ENCODE measurements at places on chromosomes 12 and 14.

GRCh38 chr12:95997911-95998510 is 1.9 kb upstream of the HAL start:
- peaks cover 9% of the 10 kb centered on the region for H3K36me3 ChIP-seq
- no peak for DNase-seq

DNA sequence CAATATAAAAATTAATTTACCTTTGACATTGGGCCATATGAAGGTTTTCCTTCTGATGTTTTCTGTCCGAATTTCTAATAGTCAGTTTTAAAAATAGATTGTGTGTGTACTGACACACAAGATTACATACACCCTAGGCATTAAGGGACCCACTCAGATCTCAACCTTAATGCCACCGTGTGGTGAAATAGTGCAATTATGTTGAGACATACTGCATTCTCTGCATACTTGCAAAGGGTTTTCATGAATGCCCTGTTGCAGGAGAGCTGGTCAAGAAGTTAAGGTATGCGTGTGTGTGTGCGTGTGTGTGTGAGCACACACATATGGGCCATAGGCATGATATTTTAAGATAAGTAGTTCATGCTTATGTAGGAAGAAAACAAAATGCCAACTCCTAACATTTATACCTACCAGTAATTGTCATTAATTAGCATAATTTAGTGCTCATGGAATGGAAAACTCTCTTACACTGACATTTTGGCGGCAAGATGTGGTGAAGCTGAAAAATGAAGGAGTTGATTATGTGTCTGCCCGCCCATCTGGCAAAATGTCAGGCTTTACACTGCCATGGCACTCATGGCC is 58.8 kb downstream of the PIK3C2G start:
- H3K36me3 ChIP-seq: peaks cover 17% of the 10 kb centered on the region
- H3K4me3 ChIP-seq: no peak overlapping the region
- peak overlapping the region; percentile 4 for H3K27ac ChIP-seq
- H3K4me1 ChIP-seq: no peaks in the 10 kb centered on the region
- no peak for DNase-seq

GRCh38 chr12:26226629-26227360 is 31.4 kb downstream of the SSPN start:
- H3K36me3 ChIP-seq: peaks cover 4% of the 10 kb centered on the region
- peak overlapping the region; percentile 83 for H3K4me3 ChIP-seq
- DNase-seq: peak; percentile 69
- H3K27ac ChIP-seq: peak overlapping the region; percentile 66

- no peak overlapping the region for H3K27ac ChIP-seq
- no peak overlapping the region for H3K4me3 ChIP-seq
- no peaks in the 10 kb centered on the region for H3K27me3 ChIP-seq
- DNase-seq: no peak
- no peaks in the 10 kb centered on the region for H3K36me3 ChIP-seq
These were observed 615.1 kb downstream of the TMEM121 start for GRCh38 chr14:106141242-106142220.

- H3K27ac ChIP-seq: no peak overlapping the region
- H3K27me3 ChIP-seq: peaks cover 32% of the 10 kb centered on the region
- H3K36me3 ChIP-seq: no peaks in the 10 kb centered on the region
These were observed 111.1 kb downstream of the STAB2 start for GRCh38 chr12:103697971-103698751.

DNA sequence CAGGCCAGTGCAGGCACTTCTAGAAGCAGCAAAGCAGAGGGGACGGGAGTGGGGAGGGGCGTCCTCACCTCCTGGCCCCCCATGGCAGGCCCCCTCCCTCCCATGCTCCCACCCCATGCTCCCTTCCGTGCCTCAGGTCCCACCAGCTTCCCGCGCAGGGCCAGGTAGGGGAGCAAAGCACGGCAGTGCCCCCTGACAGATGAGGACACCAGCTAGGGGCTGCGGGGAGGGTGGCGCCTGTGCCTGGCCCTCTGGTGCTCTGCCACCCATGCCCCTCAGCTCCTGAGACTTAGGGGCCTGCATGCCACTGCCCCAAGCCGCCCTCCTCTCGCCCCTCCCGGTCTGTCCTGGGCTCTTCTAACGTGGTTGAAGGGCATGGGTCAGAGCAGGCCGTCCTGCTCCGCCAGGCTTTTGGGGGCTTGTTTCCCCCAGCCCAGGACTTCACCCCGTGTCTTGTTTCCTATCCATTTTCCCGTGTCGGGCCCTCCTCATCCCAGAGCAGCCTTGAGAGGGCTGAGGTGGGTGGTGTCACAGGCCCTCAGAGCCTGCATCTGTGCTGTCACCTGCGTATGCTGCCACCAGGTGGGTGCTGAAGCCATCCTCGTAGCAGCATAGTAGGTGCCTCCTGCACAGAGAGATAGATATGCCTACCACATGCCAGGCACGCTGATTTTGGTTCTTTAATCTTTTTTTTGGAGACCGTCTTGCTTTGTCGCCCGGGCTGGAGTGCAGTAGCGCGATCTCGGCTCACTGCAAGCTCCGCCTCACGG is 10.2 kb downstream of the TRMT61A start:
- H3K27ac ChIP-seq: peak overlapping the region; percentile 95
- no peaks in the 10 kb centered on the region for H3K36me3 ChIP-seq
- H3K27me3 ChIP-seq: no peaks in the 10 kb centered on the region

- peak overlapping the region; percentile 17 for H3K4me3 ChIP-seq
- H3K36me3 ChIP-seq: peaks cover 4% of the 10 kb centered on the region
These were observed 63.1 kb downstream of the TNFAIP2 start for GRCh38 chr14:103186241-103186822.

- H3K4me3 ChIP-seq: no peak overlapping the region
- peaks cover 11% of the 10 kb centered on the region for H3K27me3 ChIP-seq
- H3K27ac ChIP-seq: no peak overlapping the region
- no peaks in the 10 kb centered on the region for H3K36me3 ChIP-seq
- no peak for DNase-seq
These were observed 83.7 kb downstream of the ST8SIA1 start for GRCh38 chr12:22250762-22251161.

- H3K4me1 ChIP-seq: peaks cover 5% of the 10 kb centered on the region
- peaks cover 20% of the 10 kb centered on the region for H3K36me3 ChIP-seq
- no peak overlapping the region for H3K27ac ChIP-seq
- no peak overlapping the region for H3K4me3 ChIP-seq
- DNase-seq: no peak
These were observed 109.4 kb upstream of the GARIN2 start for GRCh38 chr14:67079846-67080245.

- DNase-seq: no peak
- no peak overlapping the region for H3K4me3 ChIP-seq
- H3K4me1 ChIP-seq: no peaks in the 10 kb centered on the region
These were observed 326.7 kb downstream of the SLC6A15 start for GRCh38 chr12:84585776-84586395.

GRCh38 chr12:124396544-124397398 is 101.9 kb downstream of the RFLNA start:
- no peak overlapping the region for H3K27ac ChIP-seq
- no peak for DNase-seq
- no peaks in the 10 kb centered on the region for H3K27me3 ChIP-seq
- H3K4me1 ChIP-seq: peaks cover 19% of the 10 kb centered on the region
- H3K36me3 ChIP-seq: peaks cover 12% of the 10 kb centered on the region
- H3K4me3 ChIP-seq: no peak overlapping the region

- peaks cover 14% of the 10 kb centered on the region for H3K27me3 ChIP-seq
- peaks cover 24% of the 10 kb centered on the region for H3K4me1 ChIP-seq
- no peak overlapping the region for H3K4me3 ChIP-seq
- no peaks in the 10 kb centered on the region for H3K36me3 ChIP-seq
- no peak overlapping the region for H3K27ac ChIP-seq
These were observed 106.5 kb downstream of the ADGRD1 start for GRCh38 chr12:131060011-131060703.

- H3K4me1 ChIP-seq: no peaks in the 10 kb centered on the region
- H3K4me3 ChIP-seq: no peak overlapping the region
- no peak overlapping the region for H3K27ac ChIP-seq
- peaks cover 5% of the 10 kb centered on the region for H3K36me3 ChIP-seq
- no peaks in the 10 kb centered on the region for H3K27me3 ChIP-seq
These were observed 524.8 kb downstream of the SOX5 start for GRCh38 chr12:23424685-23425084.

DNA sequence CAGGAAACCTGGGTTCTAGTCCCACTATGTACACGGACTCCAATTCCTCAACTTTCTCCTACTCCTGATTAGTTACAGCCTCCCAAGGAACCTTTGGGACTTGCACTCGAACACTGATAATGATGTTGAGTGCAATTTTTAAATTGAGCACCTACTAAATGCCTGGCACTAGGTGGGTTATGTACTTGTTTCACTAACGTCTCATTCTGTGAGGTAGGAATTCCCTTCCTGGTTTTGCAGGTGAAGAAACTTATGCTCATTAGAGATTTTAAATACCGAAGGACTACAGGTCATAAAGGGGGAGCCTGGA is 536 bp downstream of the PARPBP start:
- H3K27me3 ChIP-seq: no peaks in the 10 kb centered on the region
- peak overlapping the region; percentile 91 for H3K4me3 ChIP-seq
- no peak for DNase-seq
- peaks cover 8% of the 10 kb centered on the region for H3K4me1 ChIP-seq

DNA sequence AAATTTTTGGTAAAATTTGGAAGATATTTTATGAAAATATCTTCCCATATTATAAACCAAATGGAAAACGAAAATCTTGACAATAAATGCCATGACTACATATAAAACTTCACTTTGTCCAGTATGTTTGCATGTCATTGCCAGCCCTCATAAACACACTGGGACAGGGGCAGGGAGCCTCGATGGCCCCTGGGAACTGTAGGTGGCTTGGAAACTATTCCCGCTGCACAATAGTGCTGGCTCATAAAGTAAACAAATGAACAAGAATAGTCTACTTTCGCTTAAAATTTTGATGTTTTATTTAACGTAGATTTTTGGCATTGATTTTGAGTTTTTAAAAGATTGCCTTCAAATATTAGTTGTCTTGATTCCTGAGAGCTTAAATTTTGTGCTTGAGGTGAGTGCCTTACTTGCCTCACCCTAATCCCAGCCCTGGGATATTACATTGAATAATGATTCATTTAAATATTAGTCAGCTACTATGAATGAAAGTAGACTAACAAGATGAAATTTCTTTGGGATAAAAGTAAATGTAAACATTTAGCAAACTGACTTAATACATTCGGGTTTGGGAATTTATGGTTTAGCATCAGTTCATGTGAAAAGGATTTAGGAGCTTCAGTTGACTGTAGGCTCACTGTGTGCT is 74.0 kb upstream of the PKP2 start:
- DNase-seq: no peak
- H3K27ac ChIP-seq: no peak overlapping the region
- H3K27me3 ChIP-seq: no peaks in the 10 kb centered on the region
- H3K4me3 ChIP-seq: no peak overlapping the region
- no peaks in the 10 kb centered on the region for H3K4me1 ChIP-seq

DNA sequence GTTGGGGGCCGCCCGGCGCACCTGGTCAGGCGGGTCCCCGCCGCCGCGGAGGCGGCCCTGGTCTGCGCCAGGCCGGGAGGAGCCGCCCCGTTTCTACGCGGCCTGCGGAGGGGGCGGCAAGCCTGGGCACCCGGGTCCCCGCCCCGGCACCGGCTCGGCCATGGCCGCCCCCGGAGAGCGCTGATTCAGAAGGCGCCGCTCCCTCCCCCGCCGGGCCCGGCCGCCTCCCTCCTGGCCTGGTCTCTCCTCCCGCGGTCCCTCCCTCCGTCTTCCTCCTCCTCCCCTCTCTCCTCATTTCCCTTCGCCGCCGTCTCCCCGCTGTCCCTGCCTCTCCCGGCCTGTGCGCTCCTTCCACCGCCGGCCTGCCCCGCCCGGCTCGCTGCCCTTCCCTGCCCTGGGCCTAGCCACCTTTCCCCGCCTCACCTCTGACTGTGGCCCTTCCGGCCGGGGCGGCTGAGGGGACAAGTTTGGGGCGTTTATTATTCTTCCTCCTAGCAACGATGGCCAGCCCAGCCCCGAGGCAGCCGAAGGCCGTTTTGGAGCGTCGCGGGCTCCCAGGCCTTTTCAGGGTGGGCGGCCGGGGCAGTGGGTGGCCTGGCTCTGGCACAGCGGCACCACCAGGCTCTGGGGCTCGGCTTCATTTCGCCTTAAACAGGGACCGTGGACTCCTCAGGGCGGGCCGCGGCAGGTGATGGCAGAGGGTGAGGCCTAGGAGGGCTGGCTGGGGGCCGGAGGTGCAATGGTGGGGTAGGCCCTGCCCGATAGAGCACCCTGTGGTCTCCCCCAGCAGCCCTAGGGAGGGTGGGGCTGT is 768 bp downstream of the CEP170B start:
- peak overlapping the region; percentile 16 for H3K27ac ChIP-seq
- no peaks in the 10 kb centered on the region for H3K36me3 ChIP-seq
- peaks cover 8% of the 10 kb centered on the region for H3K27me3 ChIP-seq
- peak; percentile 73 for DNase-seq

DNA sequence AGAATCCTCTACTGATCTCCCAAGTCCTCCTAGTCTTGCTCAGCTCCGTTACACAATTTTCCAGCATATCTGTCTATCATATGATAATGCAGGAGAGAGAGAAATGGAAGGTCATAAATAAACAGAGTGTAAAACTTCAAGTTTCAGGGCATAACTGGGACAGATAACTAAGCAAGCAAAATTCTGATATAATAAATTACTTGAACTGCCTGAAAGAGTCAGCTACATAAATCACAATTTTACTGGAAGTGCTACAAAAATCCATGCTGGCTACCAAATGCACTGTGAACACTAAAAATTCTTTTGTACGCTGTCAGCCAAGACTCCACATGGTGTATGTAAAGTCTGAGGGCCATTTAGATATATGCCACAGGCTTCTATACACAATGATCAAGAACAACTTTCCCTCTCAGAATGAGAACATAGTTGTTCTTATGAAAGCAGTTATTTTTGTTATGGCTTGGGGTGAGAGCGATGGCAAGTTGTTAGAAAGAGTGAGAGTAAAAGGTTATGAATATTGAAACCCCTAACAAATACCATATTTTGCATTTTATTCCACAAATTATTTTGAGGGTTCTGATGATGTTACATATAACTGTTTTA is 41.1 kb downstream of the GRIP1 start:
- H3K36me3 ChIP-seq: no peaks in the 10 kb centered on the region
- DNase-seq: no peak
- no peak overlapping the region for H3K27ac ChIP-seq
- H3K4me1 ChIP-seq: peaks cover 18% of the 10 kb centered on the region
- H3K4me3 ChIP-seq: no peak overlapping the region

- H3K27me3 ChIP-seq: no peaks in the 10 kb centered on the region
- no peak overlapping the region for H3K27ac ChIP-seq
- H3K4me1 ChIP-seq: no peaks in the 10 kb centered on the region
- no peak for DNase-seq
- H3K4me3 ChIP-seq: no peak overlapping the region
These were observed 94.5 kb upstream of the G2E3 start for GRCh38 chr14:30464481-30464880.

- H3K4me3 ChIP-seq: peak overlapping the region; percentile 70
- peaks cover 71% of the 10 kb centered on the region for H3K4me1 ChIP-seq
- H3K27me3 ChIP-seq: no peaks in the 10 kb centered on the region
- DNase-seq: no peak
These were observed 29.7 kb downstream of the CCDC85C start for GRCh38 chr14:99574099-99574880.

GRCh38 chr14:93869427-93869826 is 57.7 kb upstream of the FAM181A start:
- no peaks in the 10 kb centered on the region for H3K4me1 ChIP-seq
- no peak overlapping the region for H3K4me3 ChIP-seq
- no peaks in the 10 kb centered on the region for H3K36me3 ChIP-seq
- H3K27ac ChIP-seq: no peak overlapping the region
